ENCODE measurements at places on chromosomes 6 and 20. TPM values are rescaled to one million over a fixed set of nuclear protein-coding genes. Genes with fewer than 3 reads are reported as not detected.

MEA1 gene
- total RNA-seq: 46.1 TPM

FOXQ1 gene
- total RNA-seq: 10.0 TPM

OPN5 gene
- total RNA-seq: not detected

LAMA2 gene
- 3.1 TPM for total RNA-seq

NMBR gene
- total RNA-seq: not detected

KCNK16 gene
- total RNA-seq: not detected

PTCRA gene
- total RNA-seq: not detected

CRNKL1 gene
- total RNA-seq: 9.8 TPM

CLIC5 gene
- 0.24 TPM for total RNA-seq

BFSP1 gene
- total RNA-seq: 1.3 TPM

POM121L2 gene
- not detected for total RNA-seq

AURKA gene
- total RNA-seq: 14.5 TPM

PROKR2 gene
- not detected for total RNA-seq

SFT2D1 gene
- 26.6 TPM for total RNA-seq

MED23 gene
- total RNA-seq: 12.2 TPM

PGC gene
- not detected for total RNA-seq

SLC17A1 gene
- not detected for total RNA-seq

TSPO2 gene
- not detected for total RNA-seq

SSTR4 gene
- not detected for total RNA-seq

ME1 gene
- total RNA-seq: 32.4 TPM

WFDC12 gene
- total RNA-seq: 5.1 TPM

SMIM8 gene
- 4.0 TPM for total RNA-seq

INSM1 gene
- total RNA-seq: not detected

ZBTB12 gene
- 2.0 TPM for total RNA-seq

LY86 gene
- total RNA-seq: 0.48 TPM

LINC00237 gene
- not detected for total RNA-seq

TDRD6 gene
- 0.08 TPM for total RNA-seq

TRIM40 gene
- not detected for total RNA-seq

FBXO30 gene
- 3.8 TPM for total RNA-seq

MYLK4 gene
- 0.84 TPM for total RNA-seq

SERINC3 gene
- total RNA-seq: 64.9 TPM

AVP gene
- not detected for total RNA-seq

GMPR gene
- total RNA-seq: 0.80 TPM

SLC22A23 gene
- 36.3 TPM for total RNA-seq

VNN1 gene
- total RNA-seq: 0.12 TPM

PCSK2 gene
- total RNA-seq: 0.12 TPM

ECHDC1 gene
- total RNA-seq: 32.8 TPM

SOX12 gene
- total RNA-seq: 4.5 TPM

FRK gene
- 7.8 TPM for total RNA-seq

GSTA3 gene
- not detected for total RNA-seq

FLRT3 gene
- total RNA-seq: 3.0 TPM

DZANK1 gene
- 1.5 TPM for total RNA-seq

HRH3 gene
- not detected for total RNA-seq

PPP1R16B gene
- total RNA-seq: 2.3 TPM

PTPRT gene
- 0.08 TPM for total RNA-seq

BHLHE23 gene
- not detected for total RNA-seq

Data from esophagus mucosa (tissue), 1 donor.